Stimulated activated CD4-positive, alpha-beta T cell treated with anti-CD3 and anti-CD28 coated beads, Interleukin-4, amount 100 ng/mL, for 4 hours (primary cell): ENCODE measurements at places on chromosomes 12 and 14.

DNA sequence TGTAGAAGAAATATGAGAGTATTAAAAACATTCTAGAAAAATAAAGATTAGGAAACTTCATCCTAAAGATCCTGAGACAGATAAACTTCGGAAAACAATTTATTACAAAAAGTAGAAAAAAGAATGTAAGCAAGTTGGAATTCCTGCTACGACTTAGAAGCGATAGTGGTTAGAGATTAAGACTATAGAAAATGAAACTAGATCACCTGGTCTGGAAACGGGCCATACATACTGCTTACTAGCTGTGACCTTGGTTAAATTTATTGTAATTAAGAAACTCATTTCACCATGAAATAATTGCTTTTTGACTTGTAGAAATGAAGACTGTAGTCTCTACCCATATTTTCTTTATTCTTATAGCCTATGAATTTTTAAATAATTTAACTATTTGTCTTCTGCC, 614.1 kb downstream of the SLC16A7 start:
- no peak for DNase-seq

DNA sequence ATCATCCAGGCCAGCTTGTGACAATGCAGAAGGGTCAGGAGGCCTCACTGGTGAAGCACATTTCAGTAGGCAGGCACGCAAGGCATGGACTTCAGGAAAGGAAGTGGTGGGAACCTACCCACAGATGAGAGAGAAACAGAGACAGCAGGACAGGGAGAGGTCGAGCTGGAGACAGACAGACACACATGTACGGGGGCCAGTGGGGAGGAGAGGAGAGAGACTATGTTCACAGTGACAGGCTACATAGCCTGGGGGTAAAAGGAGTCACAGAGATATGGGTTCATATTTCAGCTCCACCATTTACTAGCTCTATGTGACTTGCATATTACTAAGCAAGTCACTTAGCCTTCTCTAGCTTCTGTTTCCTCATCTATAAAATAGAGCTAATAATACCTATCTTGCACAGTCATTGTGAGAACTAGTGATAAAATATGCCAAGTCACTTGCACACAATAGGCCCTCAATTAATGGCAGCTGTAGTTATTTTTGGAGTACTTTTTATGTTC, 91.1 kb upstream of the FUT8 start:
- DNase-seq = no peak

GRCh38 chr14:95774265-95775160, 60.6 kb upstream of the TCL1A start:
- peak; percentile 19 for DNase-seq

DNA sequence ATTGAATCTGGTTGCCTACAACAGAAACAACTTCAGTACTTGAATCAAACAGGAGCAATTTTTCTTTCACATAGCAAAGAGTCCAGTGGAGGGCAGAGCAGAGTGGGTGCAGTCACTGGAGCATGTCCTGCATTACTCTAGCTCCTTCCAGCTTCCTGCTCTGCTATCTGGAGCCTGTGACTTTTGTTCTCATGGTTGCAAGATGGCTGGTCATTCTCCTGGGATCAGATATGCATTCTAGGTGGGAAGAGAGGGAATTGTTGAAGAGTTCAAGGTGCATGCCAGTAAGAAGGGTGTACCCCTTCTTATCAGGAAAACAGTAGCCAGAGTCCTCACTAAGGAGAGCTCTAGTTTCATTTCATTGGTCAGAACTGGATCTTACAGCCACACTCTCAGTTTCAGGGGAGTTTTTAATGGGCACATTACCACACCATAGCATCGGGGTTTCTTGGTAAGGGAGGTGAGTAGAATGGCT, 8.0 kb downstream of the IFT43 start:
- no peak for DNase-seq

DNA sequence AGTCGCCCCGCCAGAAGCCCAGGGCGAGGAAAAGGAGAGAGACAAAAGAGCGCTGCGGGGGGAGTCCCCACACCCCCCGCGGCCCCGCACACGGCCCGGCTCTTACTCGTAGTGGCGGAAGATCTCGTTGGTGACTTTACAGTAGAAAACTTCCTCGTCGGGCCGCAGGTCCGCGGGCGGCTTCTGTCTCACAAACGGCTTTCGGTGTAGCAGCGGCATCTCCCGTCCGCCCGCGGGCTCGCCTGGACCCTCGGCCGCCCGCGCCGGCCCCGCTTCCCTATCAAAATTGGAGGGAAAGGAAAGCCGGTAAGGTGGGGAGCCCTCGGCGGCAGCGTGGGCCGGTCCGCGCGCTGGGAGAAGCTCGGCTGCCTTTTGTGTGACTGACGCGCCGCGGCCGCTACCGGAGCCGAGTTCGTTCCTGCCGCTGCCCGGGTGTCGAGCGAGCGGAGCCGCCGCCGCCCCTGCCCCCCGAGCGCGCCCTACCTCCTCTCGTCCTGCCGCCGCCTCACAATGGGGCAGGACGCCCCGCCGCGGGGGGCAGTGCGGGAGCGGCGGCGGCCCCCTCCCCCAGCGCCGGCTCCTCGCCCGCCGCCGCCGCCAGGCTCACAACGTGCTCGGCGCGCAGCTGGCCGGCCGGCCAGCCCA, 652 bp downstream of the BAZ1A start:
- peak; percentile 46 for DNase-seq

GRCh38 chr14:54902521-54903420, at the start of gene GCH1:
Gene GCH1, minus strand, starts transcription at chr14:54902826. Its CDS starts 163 bp downstream, at chr14:54902663.
- DNase-seq = peak; percentile 69

GRCh38 chr14:99063620-99064225, 208.3 kb downstream of the BCL11B start:
- DNase-seq = no peak

- DNase-seq = no peak
These were observed 27.0 kb upstream of the CPM start for GRCh38 chr12:68959891-68960464.

DNA sequence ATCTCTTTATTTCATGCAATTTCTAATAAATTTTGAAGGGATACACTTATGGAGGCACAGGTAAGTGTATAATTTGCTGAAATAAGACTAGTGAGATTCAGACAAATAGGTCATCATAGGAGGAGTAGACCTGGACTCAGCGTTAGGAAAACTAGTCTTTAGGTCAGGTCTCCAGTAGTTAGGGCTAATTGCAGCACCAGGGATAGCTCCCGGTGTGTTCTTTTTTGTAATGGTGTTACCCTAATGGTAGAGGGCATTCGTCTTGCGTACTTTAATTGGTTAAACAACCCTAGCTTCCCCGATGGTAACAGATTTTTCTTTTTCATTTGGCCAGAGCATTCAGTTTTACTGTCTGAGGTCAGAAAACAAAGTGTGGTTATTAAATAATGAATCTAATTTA, 64.9 kb downstream of the ARID2 start:
- no peak for DNase-seq

DNA sequence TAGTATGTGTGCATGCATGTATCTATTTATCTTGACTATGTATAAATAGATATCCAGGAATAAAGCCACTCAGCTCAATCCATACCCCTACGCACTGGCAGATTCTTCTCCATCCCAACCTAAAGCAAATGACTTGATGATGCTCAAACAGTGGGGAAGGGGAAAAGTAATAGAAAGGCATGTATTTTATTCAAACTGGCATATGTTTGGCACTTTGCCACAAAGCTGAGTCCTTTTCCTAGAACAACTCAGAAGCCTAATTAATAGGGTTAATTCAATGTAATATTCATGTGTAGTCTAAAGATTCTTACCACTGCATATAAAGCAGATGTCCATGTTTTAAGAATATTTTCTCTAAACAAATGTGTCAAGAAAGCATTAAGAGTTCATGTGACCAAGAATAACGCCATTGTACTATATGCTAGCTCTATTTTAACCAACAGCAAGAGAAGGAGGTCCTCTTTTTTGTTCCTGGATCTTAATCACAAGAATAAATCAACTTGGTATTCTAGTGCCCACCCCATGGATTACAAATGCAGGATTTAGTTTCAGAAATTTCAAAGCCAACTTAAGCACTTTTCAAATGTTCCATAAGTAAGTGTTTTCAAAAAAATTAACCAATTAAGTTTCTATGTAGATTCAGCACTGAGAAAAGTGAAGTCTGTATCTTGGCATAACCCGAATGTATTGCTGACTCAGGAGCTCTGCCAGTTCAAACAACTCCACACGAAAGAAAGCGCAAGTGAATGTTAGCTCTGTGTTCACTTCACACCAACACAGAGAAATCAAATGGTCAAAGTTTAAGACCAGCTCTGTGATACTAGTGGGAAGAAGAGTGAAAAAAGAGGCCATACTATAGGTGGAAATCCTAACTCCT, 233.6 kb downstream of the MED13L start:
- no peak for DNase-seq

DNA sequence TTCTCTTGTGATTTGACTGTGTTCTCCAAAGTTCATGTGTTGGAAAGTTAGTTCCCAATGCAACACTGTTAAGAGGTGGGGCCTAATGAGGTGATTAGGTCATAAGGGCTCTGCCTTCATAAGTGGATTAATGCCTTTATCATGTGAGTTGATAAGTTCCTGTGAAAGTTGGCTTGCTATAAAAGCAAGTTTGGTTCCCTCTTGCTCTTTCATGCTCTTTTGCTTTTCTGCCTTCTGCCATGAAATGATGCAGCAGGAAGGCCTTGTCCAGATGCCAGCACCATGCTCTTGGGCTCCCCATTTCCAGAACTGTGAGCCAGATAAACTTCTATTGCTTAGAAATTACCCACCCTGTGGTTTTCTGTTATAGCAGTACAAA, 41.9 kb downstream of the SLC16A7 start:
- no peak for DNase-seq

GRCh38 chr14:34678306-34678705, 36.1 kb downstream of the CFL2 start:
- no peak for DNase-seq

DNA sequence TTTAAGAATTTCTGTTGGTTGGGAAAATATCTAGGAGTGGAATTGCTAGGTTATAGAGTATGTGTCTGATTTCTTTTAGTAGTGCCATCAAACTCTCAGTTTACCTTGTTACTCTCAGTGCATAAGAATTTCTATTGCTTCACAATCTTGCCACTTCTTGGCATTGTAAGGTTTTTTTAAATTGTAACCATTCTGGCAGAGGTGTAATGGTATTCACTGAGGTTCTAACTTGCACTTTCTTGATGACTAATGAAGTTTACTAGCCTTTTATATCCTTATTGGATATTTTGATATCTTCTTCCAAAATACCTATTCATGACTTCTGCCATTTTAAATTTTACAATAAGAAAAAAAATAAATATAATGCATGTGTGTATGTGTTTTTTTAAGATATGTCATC, 478.0 kb downstream of the NAV3 start:
- DNase-seq = no peak

GRCh38 chr12:11830307-11830801, 180.9 kb downstream of the ETV6 start:
- no peak for DNase-seq

DNA sequence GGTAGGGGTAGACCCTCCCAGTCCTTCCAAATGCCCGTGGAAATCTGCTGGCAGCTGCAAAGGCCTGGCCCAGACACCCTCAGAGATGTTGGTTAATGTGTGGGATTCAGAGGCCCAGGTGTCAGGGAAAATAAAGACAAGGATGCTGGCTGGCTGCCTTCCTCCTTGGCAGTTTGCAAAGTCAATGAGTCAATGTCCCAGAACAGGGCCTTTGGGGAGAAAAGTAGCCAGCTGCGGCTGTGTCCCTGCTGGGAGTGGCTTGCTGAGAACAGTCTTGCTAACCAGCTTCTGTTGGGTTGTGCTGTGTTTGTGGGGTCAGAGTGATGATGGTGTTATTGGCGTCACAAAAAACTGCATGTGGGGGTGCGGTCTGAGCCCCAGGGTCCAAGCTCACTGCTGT, 29.2 kb downstream of the GLRX5 start:
- DNase-seq = no peak

GRCh38 chr12:31989571-31990362, 30.6 kb downstream of the RESF1 start:
- no peak for DNase-seq

- DNase-seq = no peak
These were observed 31.9 kb downstream of the CDKL1 start for GRCh38 chr14:50364792-50365191.

- peak; percentile 9 for DNase-seq
These were observed 185.7 kb upstream of the GRIN2B start for GRCh38 chr12:14167005-14167628.

- DNase-seq = no peak
These were observed 80.5 kb downstream of the MED13L start for GRCh38 chr12:116196752-116197718.

- no peak for DNase-seq
These were observed 181.4 kb downstream of the EFCAB11 start for GRCh38 chr14:89773151-89773550.

GRCh38 chr12:15698377-15698871, 90.8 kb downstream of the EPS8 start:
- no peak for DNase-seq

GRCh38 chr12:4118017-4118510, 155.5 kb upstream of the CCND2 start:
- no peak for DNase-seq

DNA sequence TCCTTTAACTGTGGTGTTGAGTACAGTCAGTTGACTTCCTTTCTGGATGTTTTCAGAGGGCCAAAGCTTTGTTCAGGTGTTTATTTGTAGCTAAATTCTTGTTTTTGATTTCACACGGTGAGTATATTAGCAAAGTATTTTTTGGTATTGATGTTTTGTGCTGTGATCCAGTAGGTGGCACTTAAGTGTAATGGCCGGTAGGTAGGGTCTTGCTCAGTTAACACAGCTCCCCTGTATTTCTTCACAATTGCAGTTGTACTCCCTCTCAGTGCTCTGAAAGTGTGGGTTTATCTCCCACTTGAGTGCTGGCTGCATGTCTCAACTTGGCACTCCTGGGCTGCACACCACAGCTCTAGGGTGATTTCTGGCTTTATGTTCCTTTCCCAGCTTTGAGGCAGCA, 339.5 kb downstream of the AEBP2 start:
- DNase-seq = no peak

GRCh38 chr12:14961466-14962152, at the start of gene ARHGDIB:
Gene ARHGDIB, minus strand, starts transcription at chr12:14961601. Its CDS starts 10,889 bp downstream, at chr12:14950712.
- peak; percentile 81 for DNase-seq

DNA sequence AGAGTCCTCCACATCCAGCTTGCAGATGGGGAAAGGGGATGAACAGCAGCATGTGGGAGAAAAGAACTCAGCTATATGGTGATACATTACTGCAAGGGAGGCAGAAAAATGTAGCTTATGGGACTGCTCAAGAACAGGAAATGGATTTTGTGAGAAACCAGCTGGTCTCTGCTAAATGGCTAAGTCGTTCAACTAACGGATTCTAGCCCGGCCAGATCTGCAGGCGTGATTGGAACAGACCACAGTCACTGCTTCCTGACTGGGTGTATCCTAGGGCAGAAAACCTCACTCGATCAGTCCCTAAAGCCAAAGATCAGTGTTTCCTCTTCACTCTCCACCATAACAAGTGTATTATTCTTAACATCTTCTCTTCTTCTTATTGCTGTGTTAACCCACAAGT, 8.1 kb upstream of the PTGDR start:
- DNase-seq = no peak
